ENCODE measurements at places on chromosomes 11 and 22. TPM values are rescaled to one million over a fixed set of nuclear protein-coding genes. Genes with fewer than 3 reads are reported as not detected.

LDLRAD3 gene
- polyA plus RNA-seq, result not detected

SLCO2B1 gene
- not detected for polyA plus RNA-seq

MMP11 gene
- polyA plus RNA-seq, result 1.0 TPM

SLC22A9 gene
- not detected for polyA plus RNA-seq

PHOX2A gene
- polyA plus RNA-seq, result not detected

CCDC116 gene
- not detected for polyA plus RNA-seq

CBLIF gene
- polyA plus RNA-seq, result not detected

FOLR2 gene
- not detected for polyA plus RNA-seq

IGSF22 gene
- 4.6 TPM for polyA plus RNA-seq

NLRP14 gene
- not detected for polyA plus RNA-seq

OR10A2 gene
- polyA plus RNA-seq, result not detected

AGBL2 gene
- 1.7 TPM for polyA plus RNA-seq

DNA sequence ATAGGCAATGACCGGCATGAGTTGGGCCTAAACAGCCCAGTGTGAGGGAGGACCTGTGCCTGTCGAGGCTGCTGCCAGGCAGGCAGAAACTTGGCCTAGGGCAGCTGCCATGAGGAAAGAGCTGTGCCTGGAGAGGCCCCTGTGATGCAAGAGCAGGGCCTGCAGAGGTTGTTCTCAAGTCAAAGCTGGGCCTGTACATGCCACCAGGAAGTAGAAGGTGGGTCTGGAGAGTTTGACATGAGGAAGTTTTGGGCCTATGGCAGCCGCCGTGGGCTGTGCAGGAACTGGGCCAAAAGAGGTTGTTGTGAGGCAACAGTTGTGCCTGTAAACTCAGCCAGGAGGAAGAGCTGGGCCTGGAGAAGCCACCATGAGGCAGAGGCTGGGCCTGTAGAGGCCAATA, 43.2 kb downstream of the OR4C45 start:
- no peak for DNase-seq

DNA sequence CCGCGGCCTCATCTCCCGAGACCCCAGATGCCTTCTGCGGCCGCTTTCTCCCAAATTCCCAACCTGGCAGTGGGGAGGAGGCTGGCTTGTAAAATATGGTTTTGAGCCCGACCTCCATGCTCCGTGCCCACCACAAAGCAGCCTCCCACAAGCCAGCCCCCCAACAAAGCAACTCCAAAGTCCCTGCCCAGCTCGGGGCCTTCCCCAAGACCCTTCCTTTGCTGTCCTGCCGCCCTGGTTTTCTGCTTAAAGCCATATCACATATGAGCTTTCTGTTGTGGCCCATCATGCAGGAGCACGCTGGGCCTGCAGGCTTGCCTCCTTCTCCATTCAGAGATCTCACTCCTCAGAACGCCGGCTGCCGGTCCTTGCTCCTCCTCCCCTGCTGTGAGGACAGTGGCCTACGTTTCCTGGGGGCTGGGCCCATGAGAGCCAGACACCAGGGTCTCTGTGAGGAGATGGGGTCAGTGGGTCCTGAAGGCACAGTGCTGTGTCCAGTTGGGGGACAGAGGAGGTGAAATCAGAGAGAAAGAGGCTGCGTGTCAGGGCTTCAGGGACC, 680.0 kb downstream of the BRD1 start:
- no peak for DNase-seq

DNA sequence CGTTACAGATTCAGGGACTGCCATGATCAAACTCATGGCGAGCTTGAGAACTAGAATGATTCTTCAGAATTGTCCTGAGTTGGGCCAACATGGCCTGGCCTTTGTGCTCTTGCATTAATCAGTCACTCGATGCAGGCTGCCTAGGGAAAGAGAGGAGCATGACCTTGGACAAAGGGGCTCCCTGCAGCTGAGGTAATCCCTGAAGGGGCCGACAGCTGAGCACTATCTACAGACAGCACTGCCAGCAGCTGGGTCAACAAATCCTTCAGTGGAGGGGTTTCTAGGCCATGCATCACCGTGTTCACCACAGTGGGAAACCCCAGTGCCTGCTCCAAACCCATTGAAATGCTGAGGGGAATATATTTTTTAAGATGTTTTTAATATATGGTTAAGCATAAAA, 159.5 kb upstream of the POU2AF2 start:
- DNase-seq, result no peak

DNA sequence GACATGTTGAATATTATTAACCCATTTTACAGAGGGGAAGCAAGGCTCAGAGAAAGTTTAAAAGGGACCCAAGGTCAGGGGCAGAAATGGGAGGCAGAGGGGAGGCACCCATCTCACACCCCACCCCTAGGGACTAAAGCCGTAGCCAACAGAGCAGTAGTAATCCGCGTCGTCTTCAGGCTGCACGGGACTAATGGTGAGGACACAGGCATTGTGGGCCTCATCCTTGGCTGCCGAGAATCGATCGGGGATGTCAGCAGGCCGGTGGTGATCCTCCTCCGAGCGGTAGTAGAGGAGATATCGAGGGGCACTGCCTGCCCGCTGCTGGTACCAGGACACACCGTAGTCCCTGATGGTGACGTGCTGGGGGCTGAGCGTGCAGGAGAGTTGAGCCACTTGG, 1.5 kb downstream of the VPREB3 start:
- DNase-seq, result no peak

- DNase-seq, result no peak
These were observed 9.9 kb upstream of the EIF4G2 start for GRCh38 chr11:10818594-10818993.

DNA sequence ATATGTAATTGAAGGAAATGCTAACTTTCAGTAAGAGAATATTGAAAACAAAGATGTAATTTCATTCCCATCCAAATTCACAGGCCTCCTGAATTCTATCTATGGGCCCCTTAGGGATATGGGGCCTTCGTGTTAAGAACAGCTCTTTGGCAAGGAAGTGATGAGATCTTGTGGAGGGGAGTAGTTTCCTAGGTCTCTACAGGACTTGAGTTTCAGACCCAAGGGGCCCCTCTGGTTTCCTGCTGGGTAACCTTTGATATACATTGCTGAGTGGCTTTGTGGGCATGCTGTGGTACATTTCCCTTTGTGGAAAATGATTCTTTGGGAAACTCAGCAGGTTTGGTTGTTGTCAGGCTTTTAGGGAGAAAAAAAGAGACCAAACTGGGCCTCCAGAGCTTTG, 6.2 kb downstream of the STIM1 start:
- no peak for DNase-seq

GRCh38 chr22:49673048-49673447, 154.6 kb downstream of the BRD1 start:
- DNase-seq, result no peak

- DNase-seq, result no peak
These were observed 116.0 kb upstream of the TIMP3 start for GRCh38 chr22:32685512-32685911.

DNA sequence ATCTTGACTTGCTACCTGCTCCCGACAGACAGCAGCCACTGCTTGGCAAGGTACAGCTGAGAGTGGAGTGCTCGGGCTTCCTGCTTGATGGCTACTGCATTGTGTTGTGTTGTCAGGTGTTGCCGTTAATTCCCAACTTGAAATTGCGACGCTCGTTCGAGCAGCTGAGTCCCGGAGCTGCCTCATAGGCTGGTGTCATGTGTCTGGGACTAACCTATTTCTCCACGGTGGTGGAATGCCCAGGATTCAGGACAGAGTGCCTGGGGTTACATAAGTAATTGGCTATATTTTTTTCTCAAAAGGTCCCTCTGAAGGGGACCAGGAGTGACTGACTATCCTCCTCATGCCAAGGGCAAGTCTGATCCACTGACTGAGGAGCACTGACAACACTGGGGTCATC, 18.5 kb downstream of the COMMD9 start:
- no peak for DNase-seq

DNA sequence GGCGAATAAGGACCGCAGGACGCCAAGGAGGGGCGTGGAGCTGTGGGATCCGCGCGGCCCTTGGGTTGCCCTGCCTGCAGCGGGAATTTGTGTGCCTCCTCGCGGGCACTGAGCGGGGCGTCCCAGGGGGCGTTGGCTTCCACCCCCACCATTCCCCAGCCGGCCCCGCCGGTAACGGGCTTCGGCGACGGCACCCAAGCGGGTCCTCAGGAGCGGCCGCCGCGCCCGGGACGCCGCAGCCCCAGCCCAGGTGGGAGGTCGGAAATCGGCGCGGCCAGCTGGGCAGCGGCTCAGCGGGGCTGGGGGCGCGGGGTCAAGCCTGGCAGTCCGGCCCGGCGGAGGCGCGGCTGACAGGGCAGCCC, 320 bp downstream of the CLTCL1 start:
- DNase-seq, result peak; percentile 35

DNA sequence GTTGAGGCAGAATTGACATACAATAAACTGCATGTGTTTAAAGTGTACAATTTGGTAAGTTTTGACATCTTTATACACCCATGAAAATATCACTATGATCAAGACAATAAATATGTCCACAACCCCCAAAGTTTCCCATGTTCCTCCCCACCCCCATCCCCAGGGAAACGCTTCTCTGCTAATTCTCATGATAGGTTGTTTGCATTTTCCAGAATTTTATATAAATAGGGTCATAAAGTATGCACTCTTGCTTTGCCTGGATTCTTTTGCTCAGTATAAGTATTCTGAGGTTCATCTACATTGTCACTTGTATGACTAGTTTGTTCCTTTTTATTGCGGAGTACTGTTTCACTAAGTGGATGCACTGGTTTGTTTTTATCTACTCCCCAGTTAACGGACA, 35.6 kb downstream of the MYEOV start:
- no peak for DNase-seq

DNA sequence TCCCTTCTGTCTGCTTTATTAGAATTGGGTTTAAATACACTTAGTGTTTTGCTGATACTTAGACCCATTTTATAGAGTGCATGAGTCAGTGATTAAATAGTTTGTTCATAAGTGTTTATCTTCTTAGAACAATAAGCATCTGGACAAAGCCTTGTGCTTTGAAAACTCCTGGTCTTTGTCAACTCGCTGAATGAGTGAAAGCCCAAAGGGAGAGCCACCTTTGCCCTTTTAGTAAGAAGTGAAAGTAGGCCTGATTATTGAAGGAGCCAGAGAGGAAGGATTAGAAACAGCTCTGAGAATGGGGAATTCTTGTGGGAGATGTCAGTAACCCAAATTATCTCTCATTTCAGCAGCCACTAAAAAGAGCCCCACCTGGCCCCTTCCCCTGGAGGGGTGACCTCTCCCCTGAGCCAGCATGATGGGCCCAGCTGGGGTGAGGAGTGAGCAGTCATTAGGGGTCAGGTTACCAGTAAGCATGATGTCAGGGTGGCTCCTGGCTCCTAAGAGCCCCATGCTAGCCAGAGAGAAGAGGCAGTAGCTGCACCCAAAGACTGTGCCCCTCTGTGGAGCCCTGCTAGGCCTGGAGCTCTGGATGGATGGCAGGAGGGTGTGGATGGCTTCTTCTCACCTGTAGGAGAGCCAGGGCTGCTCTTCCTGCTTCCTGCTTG, 125.1 kb upstream of the E2F8 start:
- no peak for DNase-seq

DNA sequence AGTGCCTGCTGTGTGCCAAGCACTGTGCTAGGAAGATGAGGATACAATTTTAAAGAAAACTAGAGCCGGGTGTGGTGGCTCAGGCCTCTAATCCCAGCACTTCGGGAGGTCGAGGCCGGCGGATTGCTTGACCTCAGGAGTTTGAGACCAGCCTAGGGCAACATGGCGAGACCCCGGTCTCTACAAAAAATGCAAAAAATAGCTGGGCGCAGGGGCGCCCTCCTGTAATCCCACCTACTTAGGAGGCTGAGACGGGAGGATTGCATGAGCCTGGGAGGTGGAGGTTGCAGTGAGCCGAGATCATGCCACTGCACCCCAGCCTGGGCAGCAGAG, 8.3 kb downstream of the TPBGL start:
- no peak for DNase-seq

DNA sequence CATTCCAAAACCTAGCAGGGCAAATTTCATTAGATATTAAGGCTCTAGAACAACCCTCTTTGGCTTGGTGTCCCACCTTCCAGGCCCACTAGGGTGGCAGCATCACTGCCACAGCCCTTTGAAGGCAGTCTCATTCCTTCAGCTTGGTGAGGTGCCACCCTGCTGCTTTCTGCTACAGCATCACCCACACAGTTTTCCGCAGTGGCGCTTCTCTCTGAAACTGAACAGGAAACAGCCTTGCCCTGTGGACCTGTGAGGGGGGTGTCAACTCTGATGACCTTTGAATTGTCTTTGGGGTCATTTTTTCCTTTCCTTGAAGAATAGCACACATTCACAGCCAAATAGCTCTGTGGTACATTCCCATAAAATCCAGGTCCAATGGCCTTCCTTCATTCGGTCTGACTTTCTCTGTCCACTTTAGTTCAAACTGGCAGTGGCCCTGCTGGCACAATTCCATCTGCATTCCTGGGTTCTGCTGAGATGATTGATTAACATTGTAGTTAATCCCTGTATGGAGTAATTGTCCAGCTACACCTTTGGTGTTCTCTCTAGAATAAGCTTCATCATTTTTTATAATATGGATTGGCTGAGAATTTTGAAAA, 251.9 kb upstream of the FAT3 start:
- no peak for DNase-seq

DNA sequence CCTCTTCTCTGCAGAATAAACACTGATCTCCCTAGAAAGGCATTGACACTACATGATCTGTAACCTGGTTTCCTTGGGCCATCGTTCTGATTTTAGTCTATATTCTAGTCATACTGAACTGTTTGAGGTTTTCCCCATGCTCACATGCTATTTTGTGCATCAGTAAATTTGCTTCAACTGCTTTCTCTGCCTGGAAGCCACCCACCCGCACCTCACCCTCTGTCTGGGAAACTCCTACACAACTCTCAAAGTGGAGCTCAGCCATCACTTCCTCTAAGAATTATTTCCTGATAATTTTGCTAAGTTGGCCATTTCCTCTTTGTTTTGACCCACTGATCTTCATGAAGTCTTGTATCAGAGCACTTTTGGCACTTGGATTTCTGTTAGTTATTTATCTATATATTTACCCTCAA, 36.1 kb downstream of the MMP20 start:
- no peak for DNase-seq

All from CD4-positive, alpha-beta memory T cell (primary cell).